ENCODE measurements at places on chromosomes 3 and 15. TPM values are rescaled to one million over a fixed set of nuclear protein-coding genes. Genes with fewer than 3 reads are reported as not detected.

- H3K36me3 ChIP-seq, result no peaks in the 10 kb centered on the region
- no peak overlapping the region for H3K27ac ChIP-seq
- no peak for DNase-seq
- H3K27me3 ChIP-seq, result no peaks in the 10 kb centered on the region
Observed at GRCh38 chr3:37477275-37477674, 302.9 kb upstream of the LRRFIP2 start.

GRCh38 chr15:90191344-90191687, 9.8 kb upstream of the SEMA4B start:
- no peak overlapping the region for H3K27ac ChIP-seq
- DNase-seq, result no peak
- H3K4me3 ChIP-seq, result no peak overlapping the region
- H3K36me3 ChIP-seq, result 0 out of 2 replicates have a peak, but pooled peaks cover 3% of the 10 kb centered on the region
- peaks cover 17% of the 10 kb centered on the region for H3K4me1 ChIP-seq
- no peaks in the 10 kb centered on the region for H3K27me3 ChIP-seq

DNA sequence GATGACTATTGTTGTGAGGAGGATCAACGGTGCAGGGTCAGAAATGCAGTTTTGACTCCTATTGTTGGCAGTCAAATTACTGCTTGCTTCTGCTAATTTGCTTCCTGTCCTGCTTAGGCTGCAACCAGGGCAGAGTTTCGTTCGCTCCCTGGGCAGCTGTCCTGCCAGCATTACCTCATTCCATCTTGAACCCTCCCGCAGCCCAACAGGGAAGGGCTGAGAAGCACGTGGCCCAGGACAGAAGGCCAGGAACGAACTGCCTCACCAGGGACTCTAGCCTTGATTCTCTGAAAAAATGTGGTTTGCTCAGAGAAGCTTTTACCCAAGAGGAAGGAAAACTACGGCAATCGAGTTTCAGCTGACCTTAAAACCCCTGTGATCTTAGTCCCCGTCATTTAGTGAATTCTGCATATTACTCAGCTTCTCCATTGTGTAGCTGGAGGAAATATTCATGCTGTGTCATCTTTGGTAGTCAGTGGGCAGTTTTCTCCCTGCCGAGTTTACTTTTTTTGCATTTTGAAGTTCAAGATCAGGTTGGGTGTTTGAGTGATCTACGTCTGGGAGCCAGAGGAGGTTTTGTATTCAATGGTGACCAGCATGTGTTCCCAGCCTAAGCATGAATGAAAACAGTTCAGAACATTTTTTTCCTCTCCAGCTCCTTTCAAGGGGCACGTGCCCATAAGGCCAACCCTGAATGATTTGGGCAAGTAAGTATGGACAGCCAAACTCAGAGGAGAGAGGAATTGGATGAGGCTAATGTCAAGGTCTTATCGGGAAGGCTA, 23.0 kb downstream of the TLNRD1 start:
- H3K4me3 ChIP-seq, result no peak overlapping the region
- DNase-seq, result no peak
- H3K36me3 ChIP-seq, result no peaks in the 10 kb centered on the region
- peak overlapping the region; percentile 45 for H3K27ac ChIP-seq

DNA sequence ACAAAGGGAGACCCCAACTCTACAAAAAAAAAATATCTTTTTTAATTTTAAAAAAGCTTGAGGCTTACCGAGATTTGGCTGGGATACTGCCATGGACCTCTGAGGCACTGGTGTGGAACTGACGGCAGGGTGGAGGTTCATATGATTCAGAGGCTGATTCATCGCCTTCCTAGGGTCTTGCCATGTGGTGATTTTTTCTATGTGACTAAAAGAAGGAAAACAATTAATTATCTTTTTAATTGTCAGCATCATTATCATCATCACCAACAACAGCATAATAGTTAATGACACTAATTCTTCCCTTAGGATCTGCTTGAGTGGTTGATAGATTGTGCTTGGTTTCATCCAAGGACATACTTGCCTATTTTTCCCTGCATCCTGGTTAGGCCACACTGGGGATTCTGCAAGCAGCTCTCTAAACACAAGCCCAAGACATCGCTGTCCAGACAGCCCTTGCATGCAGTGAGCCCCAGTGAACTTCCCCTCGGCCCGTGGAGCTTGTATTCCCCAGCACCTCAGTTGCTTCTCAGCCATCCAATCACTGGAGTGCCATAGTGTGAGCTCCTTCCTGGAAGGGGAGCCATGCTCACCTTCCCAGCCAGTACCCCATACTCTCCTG, 84.9 kb downstream of the WWTR1 start:
- peaks cover 52% of the 10 kb centered on the region for H3K4me1 ChIP-seq
- no peak overlapping the region for H3K27ac ChIP-seq
- peaks cover 16% of the 10 kb centered on the region for H3K27me3 ChIP-seq
- no peak overlapping the region for H3K4me3 ChIP-seq
- H3K36me3 ChIP-seq, result peaks cover 20% of the 10 kb centered on the region
- DNase-seq, result no peak

DNA sequence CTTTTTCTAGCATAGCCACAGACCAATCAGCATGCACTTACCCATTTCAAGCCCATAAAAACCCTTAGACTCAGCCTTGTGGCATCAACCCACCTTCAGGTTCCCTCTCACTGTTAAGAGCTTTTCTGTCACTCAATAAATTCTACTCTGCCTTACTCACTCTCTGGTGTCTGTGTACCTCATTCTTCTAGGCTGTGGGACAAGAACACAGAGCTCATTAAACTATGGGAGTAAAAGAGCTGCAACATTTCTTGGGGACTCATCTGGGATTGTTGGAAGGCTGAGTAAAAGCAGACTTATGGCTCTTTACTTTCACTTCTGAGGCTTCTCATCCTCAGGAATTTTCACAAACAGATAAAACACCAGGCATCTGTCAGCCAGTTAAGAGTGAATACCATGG, 879.3 kb downstream of the ROBO2 start:
- peaks cover 46% of the 10 kb centered on the region for H3K36me3 ChIP-seq
- H3K4me1 ChIP-seq, result peaks cover 32% of the 10 kb centered on the region
- DNase-seq, result no peak
- no peak overlapping the region for H3K4me3 ChIP-seq
- peaks cover 10% of the 10 kb centered on the region for H3K27me3 ChIP-seq
- H3K27ac ChIP-seq, result no peak overlapping the region

MKRN3 gene
- total RNA-seq, result not detected

- H3K27ac ChIP-seq, result no peak overlapping the region
- peaks cover 40% of the 10 kb centered on the region for H3K4me1 ChIP-seq
- peak overlapping the region; percentile 71 for H3K4me3 ChIP-seq
Observed at GRCh38 chr3:24522146-24522579, 27.5 kb upstream of the THRB start.

All from WTC11 (cell line).